ENCODE measurements at places on chromosomes 1 and 21.

GRCh38 chr1:82870332-82870731 lies 1069.6 kb downstream of the ADGRL2 start:
- no peak for DNase-seq

DNA sequence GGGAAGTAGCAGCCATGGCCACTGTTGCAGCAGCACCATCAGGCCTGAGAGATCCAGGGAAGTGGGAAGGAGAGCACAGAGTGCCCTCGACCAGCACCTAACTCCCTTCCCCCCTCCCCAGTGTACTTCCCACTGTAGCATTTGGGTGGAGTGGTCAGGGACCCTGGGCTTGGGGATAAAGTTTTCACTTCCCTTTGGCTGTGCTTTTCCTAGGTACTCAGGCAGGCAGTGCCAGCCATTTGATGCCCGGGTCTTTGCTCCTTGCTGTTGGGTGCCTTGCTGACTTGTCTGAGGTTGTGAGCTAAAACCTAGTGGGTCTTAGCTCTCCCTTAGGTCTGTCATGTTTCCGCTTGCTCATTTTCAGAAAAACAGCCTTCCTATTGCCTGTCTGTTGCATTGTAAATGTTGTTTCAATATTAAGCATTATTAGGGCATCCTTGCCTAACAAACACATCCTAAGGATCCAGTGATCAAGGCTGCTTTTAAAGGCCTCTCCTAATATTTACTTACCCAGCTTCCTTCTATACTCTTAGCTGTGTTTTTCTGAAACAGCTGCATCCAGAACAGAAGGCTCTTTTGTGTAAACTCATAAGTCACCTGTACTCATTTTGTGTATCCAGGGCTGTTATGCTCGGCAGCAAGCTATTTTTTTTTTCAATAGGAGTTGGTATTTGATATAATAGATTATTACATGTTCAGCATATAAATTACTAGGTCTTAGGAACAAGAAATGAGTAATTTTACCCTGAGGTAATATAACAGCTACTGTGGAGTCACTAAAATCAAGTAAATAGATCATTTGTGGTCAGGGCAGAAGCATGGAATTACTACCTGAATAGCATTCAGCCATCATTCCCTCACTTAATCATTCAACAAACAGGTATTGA lies 418.6 kb upstream of the PROX1 start:
- DNase-seq, result peak; percentile 80

DNA sequence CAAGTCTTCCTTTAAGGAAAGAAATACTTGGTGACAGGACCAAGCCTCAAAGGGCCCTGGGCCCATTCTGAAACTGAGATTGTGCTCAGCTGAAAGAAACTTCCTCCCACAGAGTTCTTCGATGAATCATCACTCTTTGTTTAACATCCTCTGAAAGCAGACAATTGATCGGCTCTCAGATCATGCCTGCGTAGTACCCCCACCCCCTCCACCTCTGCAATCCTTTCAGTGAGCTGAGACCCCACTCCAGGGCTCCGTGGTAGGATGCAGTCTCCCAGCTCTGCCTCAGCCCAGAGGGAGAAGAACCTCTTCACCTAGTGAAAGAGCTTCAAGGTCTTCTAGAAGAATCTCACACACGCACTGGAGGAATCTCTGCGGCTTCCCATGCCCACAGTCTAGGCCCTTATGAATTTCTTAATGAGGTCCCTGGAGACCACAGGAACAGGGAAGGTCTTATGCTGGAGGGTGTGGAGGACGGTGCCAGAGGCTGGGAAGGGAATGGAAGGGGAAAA lies 104.9 kb upstream of the SOD1 start:
- DNase-seq, result no peak

DNA sequence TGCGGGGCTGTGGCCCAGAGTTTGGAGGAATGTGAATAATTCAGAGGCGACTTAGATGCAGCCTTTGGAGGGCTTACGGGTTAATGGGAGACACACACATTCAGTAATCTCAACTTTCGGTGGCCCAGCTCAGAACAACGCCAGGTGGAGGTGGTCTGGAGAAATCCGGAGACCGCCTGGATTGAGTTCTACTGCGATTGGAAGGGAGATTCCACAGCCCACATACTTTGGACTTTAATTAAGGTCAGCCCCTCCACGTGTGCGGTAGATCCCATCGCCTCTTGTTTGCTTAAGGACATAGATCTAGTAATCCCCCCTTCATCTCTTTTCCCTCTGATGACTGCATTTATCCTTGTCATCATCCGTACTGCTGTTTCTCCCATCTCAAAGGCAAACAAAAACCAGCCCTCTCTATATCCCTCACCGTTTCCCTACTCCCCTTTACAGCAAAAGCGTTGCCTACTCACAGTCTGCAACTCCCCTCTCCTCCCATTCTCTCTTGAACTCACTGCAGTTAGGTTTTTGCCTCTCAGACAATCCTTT lies 720 bp upstream of the BSDC1 start:
- peak; percentile 8 for DNase-seq

DNA sequence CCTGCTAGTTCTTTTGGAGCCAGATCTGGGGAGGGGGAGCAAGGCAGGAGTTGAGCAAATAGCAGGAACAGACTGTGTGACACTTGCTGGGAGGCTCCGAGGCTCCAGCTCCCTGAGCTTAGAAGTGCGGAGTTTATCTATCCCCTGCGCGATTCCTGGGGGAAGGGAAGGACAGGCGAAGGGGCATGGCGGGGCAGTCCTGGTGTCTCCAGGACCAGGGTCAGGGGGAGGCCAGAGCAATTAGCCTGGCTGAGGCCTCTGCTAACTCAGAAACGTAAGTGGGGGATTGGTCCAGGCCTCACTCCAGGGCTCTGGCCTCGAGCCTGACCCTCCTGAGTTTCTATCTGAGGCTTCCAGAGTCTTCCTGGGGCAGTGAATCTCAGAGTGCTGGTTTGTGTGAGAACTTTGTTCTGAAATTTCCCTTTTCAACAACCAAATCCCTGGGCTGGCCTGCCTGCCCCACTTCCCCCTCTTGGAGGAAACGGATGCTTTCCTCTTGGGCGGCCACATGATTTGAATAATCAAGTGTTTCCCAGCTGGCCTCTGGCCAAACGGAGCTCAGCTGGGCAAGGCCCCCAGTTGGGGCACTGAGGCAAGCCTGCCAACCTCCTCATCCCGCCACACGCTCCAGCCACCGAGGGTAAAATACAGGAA lies 15.6 kb downstream of the ALPL start:
- no peak for DNase-seq

GRCh38 chr1:32871364-32872191 lies 866 bp upstream of the FNDC5 start:
- no peak for DNase-seq

GRCh38 chr1:100502052-100502792 lies 35.7 kb upstream of the GPR88 start:
- peak; percentile 32 for DNase-seq

DNA sequence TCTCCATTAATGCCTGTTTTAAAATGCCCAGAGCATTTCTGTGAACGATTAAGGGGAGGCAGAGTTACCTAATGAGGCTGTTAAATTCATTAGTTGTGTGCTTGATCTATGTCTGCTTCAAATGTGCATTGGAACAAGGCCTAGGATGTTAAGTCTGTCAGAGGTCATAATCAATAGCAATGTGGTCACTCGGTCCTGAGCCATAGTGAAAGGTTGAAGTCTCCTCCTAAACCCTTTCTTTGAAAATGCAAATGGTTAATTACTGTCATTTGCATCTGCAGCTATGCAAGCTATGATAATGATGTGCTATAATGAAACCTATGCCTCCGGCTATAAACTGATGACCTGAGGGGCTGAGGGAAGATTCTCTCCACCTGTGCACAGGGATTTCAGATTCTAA lies 114.2 kb upstream of the NR5A2 start:
- DNase-seq, result no peak

- peak; percentile 39 for DNase-seq
Measured at GRCh38 chr1:43582162-43582566, 51.5 kb downstream of the PTPRF start.

GRCh38 chr1:21716169-21716568 lies 47.0 kb upstream of the RAP1GAP start:
- DNase-seq, result no peak

DNA sequence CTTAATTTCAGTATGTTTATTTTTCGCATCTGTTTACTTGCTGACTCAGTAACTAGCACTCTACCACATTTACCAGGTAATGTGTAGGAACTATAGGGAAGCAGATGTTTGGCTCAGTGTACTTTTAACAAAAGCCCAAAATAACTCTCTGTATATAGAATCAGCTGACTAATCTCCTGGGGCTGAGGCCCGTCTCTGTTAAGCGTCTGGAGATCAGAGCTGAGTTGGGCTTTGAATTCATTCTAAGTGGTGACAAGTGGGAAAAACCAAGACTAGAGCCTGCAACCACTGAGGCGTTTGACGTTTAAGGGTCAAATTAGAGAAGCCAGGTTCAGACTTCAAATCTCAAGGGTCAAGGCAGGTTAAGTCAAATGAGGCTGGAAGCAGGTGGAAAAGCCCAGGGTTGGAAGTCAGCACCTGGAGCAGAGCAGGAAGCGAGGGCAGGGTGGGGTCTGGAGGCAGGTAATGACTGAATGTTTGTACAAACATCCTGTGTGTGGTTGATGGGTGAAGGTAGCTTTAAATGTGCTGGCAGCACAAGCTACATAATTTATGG lies 56.8 kb upstream of the LYST start:
- DNase-seq, result peak; percentile 74

DNA sequence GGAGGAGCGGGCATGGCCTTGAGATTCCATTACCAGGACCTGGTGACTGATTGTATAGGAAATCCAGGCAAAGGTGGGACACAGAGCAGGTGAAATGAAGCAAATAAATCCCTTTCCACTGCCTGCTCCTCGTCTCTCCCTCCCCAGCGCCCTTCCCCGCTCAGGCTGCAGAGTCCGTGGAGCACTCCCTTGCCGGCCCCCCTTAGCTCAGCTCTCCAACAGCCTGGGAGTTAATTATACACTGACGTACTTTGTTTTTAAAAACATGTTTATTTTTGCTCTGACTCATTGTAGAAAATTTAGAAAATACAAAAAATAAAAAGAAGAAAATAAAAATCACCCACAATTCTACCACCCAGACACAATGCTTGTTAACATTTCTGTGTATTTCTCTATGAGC lies 61.7 kb downstream of the LGR6 start:
- DNase-seq, result no peak

GRCh38 chr1:241125286-241125685 lies 231.7 kb downstream of the RGS7 start:
- no peak for DNase-seq

- DNase-seq, result no peak
Measured at GRCh38 chr1:223810586-223810985, 35.2 kb downstream of the TP53BP2 start.

- DNase-seq, result no peak
Measured at GRCh38 chr1:100860397-100860991, 34.1 kb downstream of the EXTL2 start.

Measured in NCI-H2081 (cell line).